ENCODE measurements at places on chromosomes 5 and 9. TPM values are rescaled to one million over a fixed set of nuclear protein-coding genes. Genes with fewer than 3 reads are reported as not detected.

The IL9 gene
- not detected for total RNA-seq

The THBS4 gene
- 0.18 TPM for total RNA-seq

The PRUNE2 gene
- total RNA-seq, result 17.0 TPM

The FAM153A gene
- total RNA-seq, result not detected

The CEP120 gene
- 13.0 TPM for total RNA-seq
